Panc1 (cell line): ENCODE measurements at places on chromosomes 11 and 22. TPM values are rescaled to one million over a fixed set of nuclear protein-coding genes. Genes with fewer than 3 reads are reported as not detected.

PDE2A gene
- total RNA-seq: 0.74 TPM

PACSIN3 gene
- total RNA-seq: 45.3 TPM

EXPH5 gene
- total RNA-seq: 0.85 TPM

TSPAN32 gene
- not detected for total RNA-seq

MOV10L1 gene
- 0.10 TPM for total RNA-seq

SLC22A8 gene
- not detected for total RNA-seq

OR52N4 gene
- total RNA-seq: not detected

MMP13 gene
- total RNA-seq: 0.15 TPM

DBX1 gene
- total RNA-seq: not detected

CCDC116 gene
- not detected for total RNA-seq

CDON gene
- 17.1 TPM for total RNA-seq

SYNGR1 gene
- total RNA-seq: 17.8 TPM

EHD1 gene
- 186 TPM for total RNA-seq

GGTLC2 gene
- not detected for total RNA-seq

KRTAP5-2 gene
- not detected for total RNA-seq

PRSS23 gene
- total RNA-seq: 355 TPM

GPHA2 gene
- total RNA-seq: not detected

CBLIF gene
- not detected for total RNA-seq

CCDC34 gene
- 28.3 TPM for total RNA-seq

FOLH1 gene
- 0.98 TPM for total RNA-seq
